PC-9 (cell line): ENCODE measurements at places on chromosomes 2 and 18. TPM values are rescaled to one million over a fixed set of nuclear protein-coding genes. Genes with fewer than 3 reads are reported as not detected.

DNA sequence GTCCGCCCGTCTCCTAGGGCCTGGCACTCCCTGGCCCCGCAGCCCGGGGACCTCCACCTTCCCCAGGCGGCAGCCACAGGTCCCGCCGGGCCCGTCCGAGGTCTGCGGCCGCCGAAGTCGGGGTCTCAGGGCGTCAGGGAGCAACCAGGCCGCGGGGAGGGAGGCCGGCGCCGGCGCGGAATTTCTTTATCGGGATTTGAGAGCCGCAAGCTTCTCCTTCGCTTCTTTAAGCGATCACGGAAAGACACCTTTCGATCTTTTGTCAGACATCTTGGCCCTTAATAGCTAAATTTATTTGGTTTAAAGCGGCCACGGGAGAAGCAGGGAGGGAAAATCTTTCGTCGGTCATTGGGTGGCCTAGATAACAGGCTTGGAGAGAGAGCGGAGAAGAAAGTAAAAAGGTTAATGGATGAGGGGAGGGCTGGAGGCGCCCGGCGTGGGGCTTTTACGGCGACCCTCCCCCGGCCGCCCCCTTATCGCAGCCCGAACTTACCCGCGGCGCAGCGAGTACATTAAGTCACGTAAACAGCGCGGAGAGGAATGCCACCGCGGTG, 4.3 kb upstream of the GATA6 start:
- no peaks in the 10 kb centered on the region for H3K4me1 ChIP-seq
- H3K4me3 ChIP-seq, result no peak overlapping the region
- no peaks in the 10 kb centered on the region for H3K36me3 ChIP-seq

DNA sequence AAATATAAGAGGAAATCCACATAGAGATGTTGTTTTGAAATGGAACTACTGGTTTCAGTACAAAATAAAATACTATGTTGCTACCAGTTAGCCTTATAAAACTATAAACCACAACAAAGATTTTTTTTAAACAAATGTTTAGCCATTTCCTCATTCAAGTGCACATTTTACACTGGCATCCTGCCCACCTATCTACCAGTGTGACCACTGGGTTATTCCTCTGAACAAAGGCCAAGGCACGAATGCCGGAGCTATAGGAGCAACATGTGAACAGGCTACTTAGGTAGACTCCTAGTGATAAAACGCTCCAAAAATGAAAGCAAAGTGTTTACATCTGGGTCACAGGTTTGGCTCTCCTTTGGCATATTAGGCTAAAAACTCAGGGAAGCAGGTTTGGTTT, 31.8 kb upstream of the SULT1C4 start:
- no peaks in the 10 kb centered on the region for H3K27me3 ChIP-seq
- no peak for DNase-seq
- no peaks in the 10 kb centered on the region for H3K36me3 ChIP-seq
- H3K4me1 ChIP-seq, result no peaks in the 10 kb centered on the region

Gene FBLN7
- 0.70 and 1.6 TPM in 2 replicates for total RNA-seq

Gene DTNB
- 51.9 TPM in 2 replicates for total RNA-seq

Gene TDRD15
- 1.9 and 2.9 TPM in 2 replicates for total RNA-seq
